NCI-H2171 treated with DMSO at 0.1 percent for 48 hours (cell line): ENCODE measurements at places on chromosomes 12 and 14.

- DNase-seq = peak; percentile 57
Measured at GRCh38 chr14:43361751-43362150, 1145.3 kb downstream of the FSCB start.

GRCh38 chr12:89733579-89734201, 25.1 kb upstream of the ATP2B1 start:
- no peak for DNase-seq

GRCh38 chr14:46250113-46250703, 401.4 kb downstream of the RPL10L start:
- peak; percentile 28 for DNase-seq

GRCh38 chr12:64318605-64319004, 72.0 kb downstream of the C12orf56 start:
- DNase-seq = no peak

- no peak for DNase-seq
Measured at GRCh38 chr12:122849352-122850047, 14.2 kb downstream of the HIP1R start.

GRCh38 chr14:94016446-94016976, 9.6 kb upstream of the OTUB2 start:
- DNase-seq = no peak

DNA sequence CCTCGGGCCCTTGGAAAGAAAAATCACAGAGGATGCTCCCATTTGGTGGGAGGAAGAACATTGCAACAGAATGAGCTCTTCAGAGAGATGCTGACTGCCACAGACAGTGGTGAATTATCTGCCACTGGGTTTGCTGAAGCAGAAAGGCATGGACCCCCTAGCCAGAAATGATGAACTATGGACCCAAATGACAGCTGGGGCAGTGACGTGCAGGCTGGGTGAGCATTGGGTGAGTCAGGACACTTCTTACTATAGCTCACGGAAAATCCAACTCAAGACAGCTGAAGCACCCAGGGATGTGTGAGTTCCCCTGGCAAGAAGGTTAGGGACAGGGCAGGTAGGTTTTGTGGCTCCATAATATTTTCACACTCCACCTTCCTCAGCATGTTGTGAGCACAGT, 993.2 kb downstream of the BCL11B start:
- no peak for DNase-seq

- no peak for DNase-seq
Measured at GRCh38 chr14:38290601-38291188, 34.8 kb upstream of the CLEC14A start.

DNA sequence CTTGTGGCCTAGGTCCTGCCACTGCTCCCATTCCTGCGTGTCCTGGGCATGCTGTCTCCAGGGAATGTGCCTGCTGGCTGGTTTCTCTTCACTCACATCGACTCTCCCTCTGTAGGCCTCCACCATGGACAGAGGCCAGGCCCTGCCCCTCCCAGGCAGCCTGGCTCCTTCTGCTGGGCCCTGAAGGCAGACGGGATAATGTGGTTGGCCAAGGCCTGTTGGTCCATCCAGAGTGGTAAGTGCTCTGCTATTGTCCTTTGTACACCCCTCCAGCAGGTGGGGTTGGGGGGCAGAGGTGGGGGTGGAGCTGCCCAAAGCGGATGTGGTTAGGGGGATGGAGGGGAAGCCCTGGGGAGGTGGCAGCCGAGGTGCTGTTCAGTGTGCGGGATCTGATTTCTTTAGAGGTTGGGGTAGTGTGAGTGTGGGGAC, 9.5 kb upstream of the NR4A1 start:
- DNase-seq = no peak

- no peak for DNase-seq
Measured at GRCh38 chr12:574475-575128, 88.6 kb downstream of the NINJ2 start.

- no peak for DNase-seq
Measured at GRCh38 chr14:100419856-100420255, 96.7 kb downstream of the SLC25A47 start.

GRCh38 chr14:47103771-47104170, 452.2 kb upstream of the RPL10L start:
- DNase-seq = no peak

DNA sequence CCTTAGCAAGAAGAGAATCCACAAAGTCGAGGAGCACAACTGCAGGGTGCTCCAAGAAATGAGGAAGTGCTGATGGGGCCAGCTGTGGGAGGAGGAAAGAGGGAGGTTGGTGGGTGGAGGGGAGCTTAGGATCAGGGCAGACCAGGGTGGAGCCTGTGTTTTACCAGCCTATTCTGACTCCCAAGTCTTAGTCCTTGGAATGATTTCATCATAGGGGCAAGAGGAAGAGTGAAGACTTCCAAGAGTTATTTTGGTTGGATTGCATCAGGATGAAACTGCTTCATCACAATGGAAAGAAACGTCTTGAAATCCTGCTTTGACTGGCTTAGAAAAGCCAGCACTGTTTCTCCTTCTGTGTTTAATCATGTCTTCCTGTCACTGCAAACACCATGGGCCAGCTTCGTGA, 194.0 kb downstream of the DPF3 start:
- no peak for DNase-seq

DNA sequence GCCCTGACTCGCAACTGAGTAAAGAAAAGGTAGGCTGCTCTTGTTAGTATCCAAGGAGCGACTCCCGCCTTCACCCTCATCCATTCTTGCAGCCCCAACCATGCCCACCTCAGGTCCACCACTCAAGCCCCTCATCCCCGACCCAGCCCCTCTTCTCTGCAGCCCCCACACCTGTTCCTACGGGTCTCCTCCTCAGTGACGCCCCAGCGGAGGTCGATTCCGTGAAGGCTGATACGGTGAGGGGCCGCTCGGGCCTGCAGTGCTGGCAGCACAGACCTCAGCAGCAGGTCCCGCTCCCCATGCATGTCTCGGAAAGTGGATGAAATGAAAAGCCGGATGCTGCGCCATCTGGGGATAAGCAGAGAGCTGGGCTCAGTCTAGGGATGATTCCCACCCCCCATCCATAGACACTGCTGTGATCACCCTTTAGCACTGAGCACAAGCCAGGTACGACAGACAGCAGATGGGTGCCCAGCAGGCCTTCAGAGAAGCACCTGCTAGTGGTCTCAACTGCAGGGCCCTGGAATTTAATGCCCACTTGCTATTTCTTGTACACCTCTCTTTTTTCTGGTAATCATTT, 26.9 kb downstream of the TEP1 start:
- DNase-seq = peak; percentile 94

- no peak for DNase-seq
Measured at GRCh38 chr14:73428353-73428824, 30.0 kb downstream of the NUMB start.

GRCh38 chr12:71938728-71939385, at the start of gene TPH2:
TSS of gene TPH2 (plus strand) at chr12:71938845. CDS start at chr12:71938987, 142 bp downstream.
- DNase-seq = no peak

DNA sequence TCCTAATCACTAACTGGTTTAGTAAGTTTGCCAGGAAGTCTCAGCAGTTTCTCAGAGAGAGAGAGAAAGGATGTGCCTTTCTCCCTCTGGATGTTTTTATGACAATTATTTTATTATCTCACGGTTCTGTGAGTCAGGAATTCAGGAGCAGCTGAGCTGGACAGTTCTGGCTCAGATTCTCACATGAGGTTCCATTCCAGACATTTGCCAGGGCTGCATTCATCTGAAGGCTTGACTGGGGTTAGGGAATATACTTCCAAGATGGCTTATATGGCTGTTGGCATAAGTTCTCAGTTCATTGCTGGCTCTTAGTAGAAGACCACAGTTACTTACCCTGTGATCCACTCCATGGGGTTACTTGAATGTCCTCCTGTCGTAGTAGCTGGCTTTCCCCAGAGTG, 101.2 kb upstream of the ATF7IP start:
- no peak for DNase-seq

DNA sequence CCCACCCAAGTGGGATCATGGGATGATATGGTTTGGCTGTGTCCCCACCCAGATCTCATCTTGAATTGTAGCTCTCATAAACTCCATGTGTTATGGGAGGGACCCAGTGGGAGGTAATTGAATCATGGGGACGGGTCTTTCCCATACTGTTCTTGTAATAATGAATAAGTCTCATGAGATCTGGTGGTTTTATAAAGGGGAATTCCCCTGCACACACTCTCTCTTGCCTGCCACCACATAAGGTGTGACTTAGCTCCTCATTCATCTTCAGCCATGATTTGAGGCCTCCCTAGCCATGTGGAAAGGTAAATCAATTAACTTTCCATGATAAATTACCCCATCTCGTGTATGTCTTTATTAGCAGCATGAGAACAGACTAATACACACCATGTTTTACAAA, 109.2 kb downstream of the IGF1 start:
- no peak for DNase-seq

GRCh38 chr12:99147130-99147529, 500.4 kb upstream of the GARIN6 start:
- DNase-seq = no peak

GRCh38 chr14:66174453-66174891, 311.7 kb upstream of the CCDC196 start:
- DNase-seq = peak; percentile 24

GRCh38 chr14:60735416-60735815, 855 bp downstream of the MNAT1 start:
- DNase-seq = no peak

GRCh38 chr12:115257791-115258190, 573.8 kb upstream of the TBX3 start:
- DNase-seq = no peak

DNA sequence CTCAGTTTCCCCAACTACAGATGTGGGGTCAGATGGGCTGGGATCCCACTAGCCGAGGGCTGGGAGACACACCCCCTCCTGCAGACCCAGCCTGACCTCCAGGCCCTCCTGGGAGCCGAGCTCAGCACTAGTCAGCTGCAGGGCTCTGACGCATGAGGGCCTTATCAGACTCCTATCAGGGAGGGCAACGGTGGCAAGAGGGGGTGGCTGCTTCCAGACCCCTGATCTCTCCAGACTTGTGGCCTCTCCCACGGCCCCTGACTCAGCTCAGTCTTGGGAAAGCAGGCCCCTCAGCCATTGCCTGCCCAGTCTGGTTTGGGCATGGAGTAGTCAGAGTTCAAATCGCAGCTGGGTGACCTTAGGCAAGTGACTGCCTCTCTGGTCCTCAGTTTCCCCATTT, 2.5 kb downstream of the RASAL1 start:
- DNase-seq = no peak

- peak; percentile 55 for DNase-seq
Measured at GRCh38 chr14:99603471-99604277, at the start of gene CCDC85C. TSS of gene CCDC85C (minus strand) at chr14:99604207. CDS start at chr14:99603959, 248 bp downstream.

- no peak for DNase-seq
Measured at GRCh38 chr14:28247491-28247890, 519.1 kb upstream of the FOXG1 start.

DNA sequence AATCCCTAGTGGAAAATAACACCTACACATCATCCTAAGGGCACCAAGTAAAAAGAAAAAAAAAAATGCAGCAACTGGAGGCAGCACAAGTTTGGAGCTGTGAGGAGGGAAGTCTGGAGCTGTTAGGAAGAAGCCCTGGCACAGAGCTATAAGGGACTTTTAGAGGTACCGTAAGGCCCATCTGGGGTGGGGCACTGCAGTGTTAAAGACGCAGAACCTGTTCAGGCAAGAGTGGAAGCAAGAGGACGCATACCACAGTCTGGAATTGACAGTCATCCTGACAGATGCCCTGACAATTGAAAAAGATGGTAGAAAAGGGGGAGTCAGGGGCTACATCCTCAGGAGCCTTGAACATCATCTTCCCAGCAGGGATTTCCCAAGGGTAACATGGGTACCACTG, 195.9 kb upstream of the PLEKHG7 start:
- peak; percentile 52 for DNase-seq

- peak; percentile 24 for DNase-seq
Measured at GRCh38 chr12:49017891-49018260, 700 bp downstream of the PRKAG1 start.

DNA sequence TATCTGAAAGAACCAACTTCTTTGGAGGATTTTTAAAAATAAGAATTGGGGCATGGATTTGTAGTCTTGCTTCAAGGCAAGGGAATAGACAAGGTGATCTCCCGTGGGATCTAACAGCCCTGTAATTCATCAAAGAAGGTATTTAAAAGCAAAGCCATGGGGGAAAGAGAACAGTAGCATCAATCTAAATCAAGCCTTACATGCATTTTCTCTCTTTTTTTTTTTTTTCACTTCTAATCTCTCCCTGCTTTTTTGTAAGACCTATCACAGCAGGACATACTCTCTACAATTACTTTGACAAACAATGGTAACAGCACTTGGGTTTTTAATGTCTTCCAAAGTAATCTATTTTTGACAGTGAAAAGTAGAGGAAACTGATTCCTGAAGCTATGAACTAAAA, 367.9 kb downstream of the PAWR start:
- no peak for DNase-seq

DNA sequence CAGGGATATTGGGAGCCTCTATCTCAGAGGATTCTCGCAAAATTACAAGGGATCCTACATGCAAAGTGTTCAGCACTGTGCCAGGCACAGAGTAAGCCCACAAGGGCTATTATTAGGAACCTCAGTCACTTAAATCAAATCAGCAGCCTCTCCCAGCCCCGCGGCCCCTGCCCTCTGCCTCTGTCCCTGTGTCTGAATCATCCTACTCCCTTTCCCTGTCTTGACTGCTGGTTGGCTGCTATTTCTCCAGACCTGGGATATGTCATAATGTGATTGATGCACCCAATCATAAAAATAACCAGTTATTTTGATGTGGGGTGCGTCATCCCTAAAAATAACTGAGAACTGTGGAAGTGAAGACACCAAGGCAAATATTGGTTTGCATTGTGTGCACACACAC, 176.3 kb downstream of the KSR2 start:
- no peak for DNase-seq

- no peak for DNase-seq
Measured at GRCh38 chr14:65528069-65528468, 115.5 kb downstream of the FUT8 start.

DNA sequence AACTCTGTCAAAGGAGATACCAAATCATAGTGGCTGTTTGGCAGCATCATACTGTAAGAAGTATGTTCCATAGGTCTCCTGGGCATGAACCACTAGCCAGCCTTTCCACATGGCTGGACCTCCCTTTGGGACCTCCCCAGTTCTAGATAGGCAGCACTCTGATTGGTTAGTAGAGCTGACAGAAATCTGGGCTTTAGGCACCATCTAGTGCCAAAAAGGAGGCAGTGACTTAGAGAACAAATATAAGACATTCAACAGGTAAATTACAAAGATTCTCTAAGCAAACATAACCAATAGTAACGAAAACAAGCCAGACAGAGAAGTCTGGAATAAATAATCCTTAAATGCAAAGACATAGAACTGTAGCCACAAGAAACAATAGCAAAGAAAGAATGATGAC, 148.0 kb upstream of the PDE3A start:
- peak; percentile 2 for DNase-seq

- DNase-seq = peak; percentile 40
Measured at GRCh38 chr12:20950248-20950647, 139.7 kb downstream of the SLCO1B3 start.

- DNase-seq = no peak
Measured at GRCh38 chr12:38825006-38825405, 80.4 kb downstream of the CPNE8 start.
